ENCODE measurements at places on chromosomes 1 and 21.

DNA sequence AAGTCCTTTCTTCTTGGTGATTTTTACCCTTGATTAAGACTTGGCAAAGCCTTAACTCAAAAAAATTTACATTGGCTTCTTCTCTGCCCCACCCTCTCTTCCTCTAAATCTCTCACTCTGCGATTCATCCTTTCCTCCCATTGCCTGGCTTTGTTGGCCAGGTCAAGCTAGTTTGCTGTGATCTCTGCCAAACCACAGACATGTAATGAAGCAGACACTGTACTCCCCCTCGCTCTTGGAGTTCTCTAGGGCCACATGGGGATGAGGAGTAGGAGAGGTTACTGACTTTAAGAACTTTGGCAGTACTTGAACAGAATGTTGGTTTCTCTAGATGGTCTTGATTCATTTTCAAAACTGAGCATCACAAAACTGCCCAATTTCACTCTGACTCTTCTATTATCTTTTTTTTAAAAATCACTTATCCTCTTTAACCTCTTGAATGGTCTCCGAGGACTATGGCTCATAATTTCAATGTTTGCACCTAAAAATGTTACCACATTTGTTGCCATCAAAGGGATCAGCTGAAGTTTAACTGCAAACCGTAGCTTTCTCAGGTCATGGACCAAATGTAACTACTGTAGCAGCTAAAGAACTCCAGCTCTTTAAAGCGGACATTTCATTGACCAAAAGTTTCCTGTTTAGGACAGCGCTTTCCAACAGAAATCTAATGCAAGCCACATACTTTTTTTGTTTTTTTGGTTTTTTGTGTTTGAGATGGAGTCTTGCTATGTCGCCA lies 62.7 kb upstream of the IPO9 start:
- H3K4me1 ChIP-seq = peaks cover 3% of the 10 kb centered on the region
- no peak for DNase-seq
- H3K36me3 ChIP-seq = no peaks in the 10 kb centered on the region
- H3K4me3 ChIP-seq = no peak overlapping the region
- H3K27me3 ChIP-seq = no peaks in the 10 kb centered on the region

- H3K36me3 ChIP-seq = no peaks in the 10 kb centered on the region
- no peaks in the 10 kb centered on the region for H3K27me3 ChIP-seq
- H3K4me3 ChIP-seq = no peak overlapping the region
- H3K27ac ChIP-seq = no peak overlapping the region
These were observed 127.9 kb upstream of the SLC45A1 start for GRCh38 chr1:8189931-8190483.

- no peaks in the 10 kb centered on the region for H3K4me1 ChIP-seq
- H3K27ac ChIP-seq = no peak overlapping the region
- no peaks in the 10 kb centered on the region for H3K36me3 ChIP-seq
- no peak for DNase-seq
- H3K27me3 ChIP-seq = no peaks in the 10 kb centered on the region
These were observed 717.4 kb upstream of the ZP4 start for GRCh38 chr1:238608144-238608543.

GRCh38 chr1:174289644-174290310 lies 130.5 kb downstream of the RABGAP1L start:
- no peak overlapping the region for H3K27ac ChIP-seq
- no peak for DNase-seq
- H3K4me1 ChIP-seq = no peaks in the 10 kb centered on the region
- H3K36me3 ChIP-seq = peaks cover 2% of the 10 kb centered on the region

DNA sequence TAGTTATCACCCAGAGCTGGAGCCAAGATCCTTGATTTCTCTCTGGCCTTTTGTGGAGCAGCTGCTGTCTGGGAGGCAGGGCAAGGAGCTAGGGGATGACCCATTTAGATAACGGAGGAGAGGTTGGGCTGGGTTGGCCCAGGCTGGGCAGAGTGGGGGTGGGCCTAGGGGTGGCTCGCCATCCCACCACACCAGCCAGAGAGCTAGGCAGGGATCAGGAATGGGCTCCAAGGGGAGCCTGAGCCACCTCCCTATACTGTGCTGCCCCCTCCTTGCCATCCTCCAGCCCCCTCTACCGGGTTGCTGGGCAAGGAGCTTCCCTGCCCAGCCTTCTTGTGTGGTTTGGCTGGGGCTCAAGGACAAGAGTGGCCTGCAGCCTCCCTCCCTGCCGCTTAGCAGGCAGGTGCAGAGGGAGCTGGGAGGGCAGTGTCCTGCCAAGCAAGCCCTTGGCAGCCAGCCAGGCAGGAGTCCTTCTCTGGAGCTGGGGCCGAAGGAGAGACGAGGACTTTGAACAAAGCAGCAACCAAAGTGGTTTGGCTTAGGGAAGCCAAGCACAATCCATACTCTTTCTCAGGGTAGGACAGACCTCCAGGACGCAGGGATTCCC lies 4.1 kb downstream of the NUAK2 start:
- H3K27me3 ChIP-seq = no peaks in the 10 kb centered on the region
- H3K27ac ChIP-seq = no peak overlapping the region
- peaks cover 45% of the 10 kb centered on the region for H3K4me1 ChIP-seq
- H3K4me3 ChIP-seq = no peak overlapping the region
- H3K36me3 ChIP-seq = peaks cover 15% of the 10 kb centered on the region

GRCh38 chr1:61951731-61952580 lies 209.7 kb downstream of the PATJ start:
- peak overlapping the region; percentile 77 for H3K27ac ChIP-seq
- peaks cover 5% of the 10 kb centered on the region for H3K4me1 ChIP-seq
- peak; percentile 43 for DNase-seq
- no peak overlapping the region for H3K4me3 ChIP-seq

DNA sequence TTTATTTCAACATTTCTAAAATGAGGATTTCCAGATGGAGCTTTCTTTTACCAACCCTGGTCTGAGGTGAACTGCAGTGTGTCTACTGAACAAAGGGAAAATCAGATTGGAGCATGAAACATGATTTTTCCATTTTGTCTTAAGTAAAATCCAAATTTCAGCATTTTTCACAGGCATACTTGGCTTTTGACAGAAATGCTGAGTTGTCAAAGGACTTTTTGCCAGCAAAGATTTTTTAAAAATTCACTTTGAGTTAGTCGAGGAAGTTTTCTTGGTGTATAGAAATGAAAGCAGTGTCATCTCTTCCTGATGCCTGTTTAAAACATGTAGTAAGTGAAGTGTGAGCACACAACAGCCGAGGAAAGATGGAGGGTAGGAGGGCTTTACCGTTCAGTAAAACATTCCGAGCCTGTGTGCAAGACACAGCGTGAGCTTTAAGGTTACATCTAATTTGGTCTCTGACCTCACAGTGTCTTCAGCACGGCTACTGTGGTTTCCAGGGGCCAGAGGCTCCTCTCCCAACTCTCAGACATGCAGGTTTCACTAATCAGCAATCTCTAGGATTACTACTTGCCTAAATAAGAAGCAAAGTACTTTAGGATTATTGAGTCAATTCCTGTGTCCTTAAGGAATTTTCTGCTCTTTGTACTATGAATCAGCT lies 45.9 kb downstream of the SAMD13 start:
- no peaks in the 10 kb centered on the region for H3K36me3 ChIP-seq
- DNase-seq = no peak
- no peaks in the 10 kb centered on the region for H3K27me3 ChIP-seq
- no peak overlapping the region for H3K4me3 ChIP-seq
- no peak overlapping the region for H3K27ac ChIP-seq
- H3K4me1 ChIP-seq = peaks cover 6% of the 10 kb centered on the region

GRCh38 chr1:14261395-14261794 lies 337.1 kb upstream of the KAZN start:
- H3K27me3 ChIP-seq = no peaks in the 10 kb centered on the region
- H3K36me3 ChIP-seq = no peaks in the 10 kb centered on the region
- no peak overlapping the region for H3K27ac ChIP-seq
- H3K4me3 ChIP-seq = no peak overlapping the region

DNA sequence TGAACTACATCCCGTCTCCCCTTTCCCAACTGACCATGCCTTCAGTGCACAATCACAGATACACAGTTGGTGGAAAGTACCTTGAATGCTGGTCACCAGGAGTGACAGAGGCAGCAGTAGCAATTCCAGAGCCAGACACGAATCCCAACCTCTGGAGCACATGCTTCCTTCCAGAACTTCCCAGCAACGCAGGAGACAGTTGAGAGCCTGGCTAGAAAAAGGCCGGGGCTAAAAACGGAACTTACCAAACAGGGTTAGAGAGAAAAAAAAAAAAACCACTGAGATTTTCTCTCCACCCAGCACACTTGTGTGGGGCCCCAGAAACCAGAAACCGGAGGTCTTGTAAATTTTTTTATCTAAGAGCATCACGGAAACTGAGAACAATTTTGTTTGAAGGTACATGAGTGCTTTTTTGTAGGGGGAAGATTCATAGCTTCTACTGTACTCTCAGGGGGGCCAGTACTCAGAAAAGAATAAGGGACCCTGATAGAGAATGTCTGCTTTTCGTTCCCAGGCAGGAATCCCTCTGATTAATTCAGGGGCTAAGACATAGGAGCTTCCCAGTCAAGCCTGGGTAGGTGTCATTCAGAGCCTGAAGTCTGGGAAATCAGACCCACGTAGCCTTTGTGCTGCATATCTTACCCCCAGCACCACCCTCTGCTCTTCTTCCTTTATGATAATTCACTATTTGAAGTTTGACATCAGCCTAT lies at the start of gene CD48:
Gene CD48, minus strand, starts transcription at position 221 of the 710 bp plus-strand sequence. Its CDS starts 59 bp downstream, at position 162.
- no peak for DNase-seq
- no peak within 1 kb of the TSS for H3K27ac ChIP-seq
- H3K4me3 ChIP-seq = peak within 1 kb of the TSS; percentile 49
- H3K4me1 ChIP-seq = no peaks in the 10 kb centered on the region
- no peaks in the 10 kb centered on the region for H3K36me3 ChIP-seq

DNA sequence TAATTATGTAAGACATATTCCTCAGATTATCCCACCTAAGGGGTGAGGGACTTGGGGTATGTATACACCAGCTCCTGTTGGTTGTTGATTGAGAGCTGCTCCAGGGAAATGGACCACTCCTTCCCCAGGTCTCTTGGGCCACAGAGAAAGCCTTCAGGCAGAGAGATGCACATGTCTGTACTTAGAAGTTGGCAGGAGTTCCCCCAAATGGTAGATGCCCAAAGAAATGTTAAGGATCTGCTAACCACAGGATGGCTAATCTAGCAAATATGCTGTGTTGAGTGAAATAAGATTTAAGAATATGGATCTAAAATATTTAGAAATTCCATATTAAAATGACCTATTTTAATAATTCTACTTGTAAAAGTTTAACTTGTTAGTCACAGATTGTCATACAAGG lies 100.8 kb upstream of the DNAH14 start:
- no peak overlapping the region for H3K27ac ChIP-seq
- H3K4me1 ChIP-seq = no peaks in the 10 kb centered on the region
- H3K4me3 ChIP-seq = no peak overlapping the region
- H3K27me3 ChIP-seq = no peaks in the 10 kb centered on the region
- no peak for DNase-seq

GRCh38 chr1:42736571-42737200 lies 3.4 kb downstream of the CLDN19 start:
- no peaks in the 10 kb centered on the region for H3K36me3 ChIP-seq
- H3K27me3 ChIP-seq = no peaks in the 10 kb centered on the region
- no peak overlapping the region for H3K4me3 ChIP-seq

GRCh38 chr1:226041419-226041818 lies 21.1 kb upstream of the H3-3A start:
- no peak overlapping the region for H3K27ac ChIP-seq
- H3K4me1 ChIP-seq = no peaks in the 10 kb centered on the region
- H3K36me3 ChIP-seq = no peaks in the 10 kb centered on the region
- DNase-seq = no peak
- H3K27me3 ChIP-seq = no peaks in the 10 kb centered on the region

DNA sequence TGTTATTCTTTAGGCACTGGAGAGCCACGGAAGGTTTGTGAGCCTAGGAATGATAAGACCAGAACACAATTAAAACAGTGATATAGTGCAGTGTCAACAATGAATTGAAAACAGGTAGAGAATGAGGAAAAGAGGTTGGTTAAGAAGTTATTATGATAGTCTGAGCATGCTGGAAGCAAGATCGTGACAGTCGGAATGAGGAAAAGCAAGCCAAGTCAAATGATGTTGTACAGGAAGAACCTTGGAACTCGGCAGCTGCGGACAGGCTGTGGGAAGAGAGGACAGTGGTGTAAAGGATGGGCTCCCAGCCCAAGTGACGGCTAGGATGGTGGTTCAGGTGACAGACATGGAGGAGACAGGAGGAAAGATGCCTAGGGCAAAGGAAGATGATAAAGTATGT lies 25.6 kb downstream of the MTARC1 start:
- H3K4me1 ChIP-seq = no peaks in the 10 kb centered on the region
- DNase-seq = no peak
- H3K27me3 ChIP-seq = no peaks in the 10 kb centered on the region
- H3K36me3 ChIP-seq = peaks cover 15% of the 10 kb centered on the region
- no peak overlapping the region for H3K27ac ChIP-seq
- H3K4me3 ChIP-seq = no peak overlapping the region

- no peaks in the 10 kb centered on the region for H3K27me3 ChIP-seq
- no peak overlapping the region for H3K27ac ChIP-seq
- peaks cover 70% of the 10 kb centered on the region for H3K36me3 ChIP-seq
- DNase-seq = no peak
- H3K4me1 ChIP-seq = no peaks in the 10 kb centered on the region
- H3K4me3 ChIP-seq = no peak overlapping the region
These were observed 45.9 kb downstream of the FAAP20 start for GRCh38 chr1:2148691-2149090.

GRCh38 chr1:93864175-93864574 lies 14.8 kb downstream of the DNTTIP2 start:
- no peak overlapping the region for H3K27ac ChIP-seq
- peaks cover 2% of the 10 kb centered on the region for H3K36me3 ChIP-seq
- no peaks in the 10 kb centered on the region for H3K27me3 ChIP-seq

GRCh38 chr1:43706598-43707189 lies 642 bp upstream of the ST3GAL3 start:
- peak overlapping the region; percentile 74 for H3K4me3 ChIP-seq
- H3K27me3 ChIP-seq = no peaks in the 10 kb centered on the region
- no peak overlapping the region for H3K27ac ChIP-seq
- H3K4me1 ChIP-seq = peaks cover 2% of the 10 kb centered on the region
- H3K36me3 ChIP-seq = peaks cover 19% of the 10 kb centered on the region

GRCh38 chr1:175413367-175413766 lies 220.8 kb upstream of the KIAA0040 start:
- no peak for DNase-seq
- no peak overlapping the region for H3K27ac ChIP-seq
- H3K36me3 ChIP-seq = no peaks in the 10 kb centered on the region
- no peaks in the 10 kb centered on the region for H3K27me3 ChIP-seq
- H3K4me1 ChIP-seq = no peaks in the 10 kb centered on the region

GRCh38 chr21:33155005-33155404 lies 74.7 kb upstream of the IFNAR2 start:
- no peaks in the 10 kb centered on the region for H3K27me3 ChIP-seq
- H3K36me3 ChIP-seq = no peaks in the 10 kb centered on the region
- no peak overlapping the region for H3K4me3 ChIP-seq

DNA sequence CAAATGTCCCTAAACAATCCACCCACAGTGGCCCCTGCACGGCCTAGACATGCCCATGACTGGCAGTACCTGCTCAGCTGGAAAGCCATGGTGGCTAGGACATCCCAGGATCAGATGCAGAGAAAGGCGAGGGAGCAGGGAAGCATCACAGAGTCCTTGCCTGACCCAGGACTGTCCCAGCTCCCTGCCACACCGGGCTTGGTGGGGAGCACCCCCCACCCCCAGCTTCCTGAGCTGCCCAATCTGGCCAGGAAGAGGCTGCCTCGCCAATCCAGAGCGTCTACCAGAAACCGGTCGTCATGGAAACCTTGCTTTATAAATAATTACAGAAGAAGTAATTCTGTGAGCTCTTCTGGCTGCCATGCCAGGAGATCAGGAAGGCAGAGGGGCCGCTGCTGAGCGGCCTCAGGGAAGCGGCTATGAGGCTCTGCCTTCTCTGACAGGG lies 34.8 kb downstream of the ACOT7 start:
- H3K4me3 ChIP-seq = no peak overlapping the region
- no peaks in the 10 kb centered on the region for H3K27me3 ChIP-seq
- no peak overlapping the region for H3K27ac ChIP-seq
- peaks cover 14% of the 10 kb centered on the region for H3K4me1 ChIP-seq

GRCh38 chr1:197994907-197995407 lies 77.8 kb downstream of the LHX9 start:
- no peaks in the 10 kb centered on the region for H3K36me3 ChIP-seq
- H3K4me3 ChIP-seq = no peak overlapping the region
- H3K27me3 ChIP-seq = no peaks in the 10 kb centered on the region
- no peak overlapping the region for H3K27ac ChIP-seq
